T1000 (cell line): ENCODE measurements at places on chromosomes 16 and 17.
A peak's percentile ranks its signal among the peaks of the same experiment; 100 is the strongest.

- DNase-seq, result no peak
Observed at GRCh38 chr16:55488306-55488705, 9.3 kb downstream of the MMP2 start.

GRCh38 chr17:64328859-64329531 is 61.7 kb downstream of the PECAM1 start:
- no peak for DNase-seq

DNA sequence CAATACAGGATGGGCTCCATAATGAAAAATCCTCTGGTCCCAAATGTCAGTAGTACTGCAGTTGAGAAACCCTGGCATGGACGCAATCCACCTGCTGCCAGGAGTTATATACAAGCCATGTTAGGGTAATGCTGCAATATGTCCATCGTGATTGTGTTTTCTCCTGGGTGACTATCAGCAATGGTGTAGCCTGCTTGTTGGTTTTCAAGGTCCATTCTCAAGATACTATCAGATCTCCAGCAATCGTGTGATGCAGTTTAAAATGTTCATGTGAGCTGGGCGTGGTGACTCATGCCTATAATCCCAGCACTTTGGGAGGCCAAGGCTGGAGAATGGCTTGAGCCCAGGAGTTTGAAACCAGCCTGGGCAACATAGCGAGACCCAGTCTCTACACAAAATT is 24.0 kb downstream of the ABCC1 start:
- no peak for DNase-seq

- no peak for DNase-seq
Observed at GRCh38 chr17:38556239-38556638, 49.5 kb downstream of the SRCIN1 start.

DNA sequence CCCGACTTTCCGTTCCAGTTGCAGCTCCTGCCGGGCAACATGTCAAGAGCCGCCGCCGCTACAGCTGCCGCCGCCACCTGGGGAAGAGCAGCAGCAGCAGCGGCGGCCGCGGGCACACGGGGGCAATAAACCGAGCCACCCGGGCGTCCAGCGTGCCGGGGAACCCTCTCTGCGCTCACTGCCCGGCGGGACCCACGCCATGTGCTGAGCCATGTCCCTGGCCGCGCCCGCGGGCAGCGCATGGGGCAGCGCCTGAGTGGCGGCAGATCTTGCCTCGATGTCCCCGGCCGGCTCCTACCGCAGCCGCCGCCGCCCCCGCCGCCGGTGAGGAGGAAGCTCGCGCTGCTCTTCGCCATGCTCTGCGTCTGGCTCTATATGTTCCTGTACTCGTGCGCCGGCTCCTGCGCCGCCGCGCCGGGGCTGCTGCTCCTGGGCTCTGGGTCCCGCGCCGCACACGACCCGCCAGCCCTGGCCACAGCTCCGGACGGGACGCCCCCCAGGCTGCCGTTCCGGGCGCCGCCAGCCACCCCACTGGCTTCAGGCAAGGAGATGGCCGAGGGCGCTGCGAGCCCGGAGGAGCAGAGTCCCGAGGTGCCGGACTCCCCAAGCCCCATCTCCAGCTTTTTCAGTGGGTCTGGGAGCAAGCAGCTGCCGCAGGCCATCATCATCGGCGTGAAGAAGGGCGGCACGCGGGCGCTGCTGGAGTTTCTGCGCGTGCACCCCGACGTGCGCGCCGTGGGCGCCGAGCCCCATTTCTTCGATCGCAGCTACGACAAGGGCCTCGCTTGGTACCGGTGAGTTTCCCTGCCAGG is 604 bp downstream of the HS3ST3B1 start:
- DNase-seq, result peak; percentile 32

DNA sequence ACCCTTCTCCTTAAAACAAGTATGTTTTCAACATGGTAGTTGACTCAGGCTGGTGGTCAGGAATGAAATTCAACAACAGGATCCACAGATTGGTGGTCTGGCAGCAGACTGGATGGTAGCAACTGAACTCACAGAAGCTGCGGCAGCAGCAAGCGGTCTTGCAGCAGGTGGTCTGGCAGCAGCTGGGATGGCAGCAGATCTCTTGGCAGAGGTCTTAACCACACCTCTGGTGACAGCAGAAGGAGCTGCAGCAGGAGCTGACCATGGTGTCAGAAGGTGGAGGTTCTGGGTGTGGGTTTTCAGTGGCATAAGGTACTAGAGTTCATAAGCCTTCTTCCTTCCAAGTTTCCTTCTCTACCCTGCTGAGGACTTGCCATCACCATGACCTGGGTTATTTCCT is 2.2 kb upstream of the KRTAP4-1 start:
- DNase-seq, result no peak

DNA sequence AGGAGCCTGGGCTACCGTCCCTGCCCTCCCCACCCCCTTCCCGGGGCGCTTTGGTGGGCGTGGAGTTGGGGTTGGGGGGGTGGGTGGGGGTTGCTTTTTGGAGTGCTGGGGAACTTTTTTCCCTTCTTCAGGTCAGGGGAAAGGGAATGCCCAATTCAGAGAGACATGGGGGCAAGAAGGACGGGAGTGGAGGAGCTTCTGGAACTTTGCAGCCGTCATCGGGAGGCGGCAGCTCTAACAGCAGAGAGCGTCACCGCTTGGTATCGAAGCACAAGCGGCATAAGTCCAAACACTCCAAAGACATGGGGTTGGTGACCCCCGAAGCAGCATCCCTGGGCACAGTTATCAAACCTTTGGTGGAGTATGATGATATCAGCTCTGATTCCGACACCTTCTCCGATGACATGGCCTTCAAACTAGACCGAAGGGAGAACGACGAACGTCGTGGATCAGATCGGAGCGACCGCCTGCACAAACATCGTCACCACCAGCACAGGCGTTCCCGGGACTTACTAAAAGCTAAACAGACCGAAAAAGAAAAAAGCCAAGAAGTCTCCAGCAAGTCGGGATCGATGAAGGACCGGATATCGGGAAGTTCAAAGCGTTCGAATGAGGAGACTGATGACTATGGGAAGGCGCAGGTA is 762 bp downstream of the CDK12 start:
- DNase-seq, result peak; percentile 21

DNA sequence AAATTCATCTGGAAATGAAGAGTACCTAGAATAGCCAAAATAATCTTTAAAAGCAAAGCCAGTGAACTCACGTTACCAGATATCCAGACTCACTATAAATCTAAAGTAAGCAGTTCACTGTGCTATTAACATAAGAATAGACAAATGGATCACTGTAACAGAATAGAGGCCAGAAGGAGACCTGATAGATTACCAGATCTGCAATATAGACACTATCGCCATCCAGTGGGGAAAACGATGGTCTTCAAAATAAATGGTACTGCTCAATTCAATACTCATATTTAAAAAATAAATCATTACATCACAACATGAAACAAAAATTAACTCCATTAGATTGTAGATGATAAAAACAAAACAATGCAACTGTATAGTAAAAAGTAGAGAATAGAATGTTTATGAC is 158.6 kb upstream of the CDH8 start:
- DNase-seq, result no peak

- no peak for DNase-seq
Observed at GRCh38 chr17:32626379-32626791, 139.6 kb downstream of the CDK5R1 start.

DNA sequence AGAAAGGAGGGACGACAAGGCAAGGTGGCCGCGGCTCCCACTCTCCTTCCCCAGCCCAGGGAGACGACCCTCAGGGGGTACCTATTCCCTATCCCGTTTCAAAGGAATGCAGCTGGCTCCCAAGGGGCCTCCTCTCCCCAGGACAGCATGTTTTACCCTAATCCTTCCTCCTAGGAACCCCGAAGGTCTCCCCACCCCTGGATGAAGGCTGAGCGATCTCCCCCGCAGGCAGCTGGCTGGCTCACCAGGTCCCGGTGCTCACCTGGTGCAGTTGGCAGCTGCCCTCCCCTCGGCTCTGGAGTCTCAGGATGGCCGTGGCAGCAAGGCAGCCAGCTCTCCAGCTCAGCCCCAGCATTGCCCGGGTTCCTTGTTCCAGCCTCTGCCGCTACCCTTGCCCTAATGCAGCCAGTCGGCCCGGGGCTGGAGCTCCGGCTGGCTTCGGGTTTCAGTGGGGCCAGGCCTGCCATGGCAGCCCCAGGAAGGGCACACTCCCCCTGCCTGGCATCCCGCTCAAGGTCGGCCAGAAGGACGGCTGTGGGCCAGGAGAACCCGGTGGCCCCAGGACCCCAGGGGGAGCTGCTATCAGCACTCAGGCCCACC is 4.6 kb downstream of the CLUH start:
- DNase-seq, result no peak

DNA sequence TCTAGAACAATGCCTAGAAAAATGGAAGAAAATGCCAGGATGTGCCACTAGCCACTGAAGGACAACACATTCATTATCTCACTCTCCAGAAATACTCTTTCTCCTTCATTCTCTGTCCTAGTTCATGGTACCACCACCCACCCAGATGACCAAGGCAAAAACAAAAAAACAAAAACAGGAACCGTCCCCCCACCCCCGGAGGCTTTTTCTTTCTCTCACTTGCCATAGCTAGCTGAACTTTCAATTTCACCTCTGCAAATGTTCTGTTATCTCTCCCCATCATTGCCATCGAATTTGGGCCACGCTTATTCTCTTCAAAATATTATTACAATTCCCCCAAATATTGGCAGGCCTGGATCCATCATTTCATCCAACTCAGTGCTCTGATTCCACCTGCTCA is 49.0 kb downstream of the SOX9 start:
- no peak for DNase-seq

DNA sequence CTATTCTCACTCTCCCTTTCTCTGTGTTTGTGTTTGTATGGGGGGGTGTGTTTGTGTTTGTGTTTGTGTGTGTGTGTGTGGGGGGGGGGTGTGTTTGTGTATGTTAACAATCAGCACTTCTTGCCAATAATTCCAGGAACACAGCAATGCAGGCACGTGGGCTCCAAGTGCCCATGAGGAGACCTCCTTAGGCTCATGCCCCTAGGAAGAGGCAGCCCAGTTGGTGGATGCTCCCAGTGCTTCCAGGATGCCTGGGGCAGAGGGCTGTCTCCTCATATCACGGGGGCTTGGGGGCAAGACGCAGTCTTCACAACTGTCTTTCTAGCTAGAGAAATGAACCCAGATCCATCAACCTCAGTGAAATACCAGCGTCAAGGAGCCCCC is 9.9 kb downstream of the ABR start:
- DNase-seq, result no peak

DNA sequence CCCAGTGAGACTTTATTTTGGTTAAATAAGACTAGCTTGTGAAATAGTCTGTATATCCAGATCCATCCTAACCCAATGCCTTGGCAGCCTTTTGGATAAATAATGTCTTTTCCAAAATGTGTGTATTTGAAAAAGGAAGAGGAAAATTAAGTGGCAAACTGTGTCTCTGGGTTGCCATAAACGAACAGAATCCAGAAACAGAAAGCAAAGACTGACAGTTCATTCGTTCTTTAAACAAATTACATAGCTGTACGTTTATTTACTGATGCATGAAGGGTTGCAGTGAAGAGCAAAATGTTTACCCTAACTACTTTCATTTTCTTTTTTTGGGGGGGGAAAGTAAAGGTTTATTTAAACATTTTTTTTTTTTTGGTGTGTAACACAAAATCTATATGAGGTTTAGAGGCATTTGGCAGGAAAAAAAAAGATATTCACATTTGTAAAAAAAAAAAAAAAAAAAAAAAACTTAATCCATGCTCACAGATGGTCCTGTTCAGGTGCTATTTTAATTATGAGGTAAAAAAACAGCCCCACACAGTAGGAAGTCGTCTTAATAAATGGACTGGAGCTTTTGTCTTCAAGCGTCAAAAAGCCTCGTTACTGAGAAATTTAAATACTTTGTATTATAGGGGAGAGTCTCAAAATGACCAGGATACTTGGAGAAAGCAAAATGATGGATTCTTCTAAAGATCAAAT is 245.9 kb downstream of the FTO start:
- no peak for DNase-seq
